Neural crest cell (in vitro differentiated cells): ENCODE measurements at places on chromosomes 6 and 20. TPM values are rescaled to one million over a fixed set of nuclear protein-coding genes. Genes with fewer than 3 reads are reported as not detected.

GRCh38 chr6:20411953-20412681 lies 10.4 kb downstream of the E2F3 start:
- no peak for DNase-seq
- no peak overlapping the region for H3K4me3 ChIP-seq
- H3K36me3 ChIP-seq, result peaks cover 3% of the 10 kb centered on the region

GRCh38 chr6:23994013-23994412 lies 132.0 kb upstream of the NRSN1 start:
- DNase-seq, result no peak
- H3K4me3 ChIP-seq, result no peak overlapping the region
- no peak overlapping the region for H3K27ac ChIP-seq

GRCh38 chr6:22294301-22294700 lies 2.5 kb downstream of the PRL start:
- no peak for DNase-seq
- no peaks in the 10 kb centered on the region for H3K4me1 ChIP-seq
- peaks cover 2% of the 10 kb centered on the region for H3K36me3 ChIP-seq
- H3K27ac ChIP-seq, result no peak overlapping the region

Gene NMBR
- 0.35 TPM in 1 of 2 replicates, not detected in the other for total RNA-seq

- no peak overlapping the region for H3K4me3 ChIP-seq
- H3K27me3 ChIP-seq, result no peaks in the 10 kb centered on the region
- no peak overlapping the region for H3K27ac ChIP-seq
- peaks cover 8% of the 10 kb centered on the region for H3K4me1 ChIP-seq
Observed at GRCh38 chr20:11011653-11012052, 337.9 kb upstream of the JAG1 start.

DNA sequence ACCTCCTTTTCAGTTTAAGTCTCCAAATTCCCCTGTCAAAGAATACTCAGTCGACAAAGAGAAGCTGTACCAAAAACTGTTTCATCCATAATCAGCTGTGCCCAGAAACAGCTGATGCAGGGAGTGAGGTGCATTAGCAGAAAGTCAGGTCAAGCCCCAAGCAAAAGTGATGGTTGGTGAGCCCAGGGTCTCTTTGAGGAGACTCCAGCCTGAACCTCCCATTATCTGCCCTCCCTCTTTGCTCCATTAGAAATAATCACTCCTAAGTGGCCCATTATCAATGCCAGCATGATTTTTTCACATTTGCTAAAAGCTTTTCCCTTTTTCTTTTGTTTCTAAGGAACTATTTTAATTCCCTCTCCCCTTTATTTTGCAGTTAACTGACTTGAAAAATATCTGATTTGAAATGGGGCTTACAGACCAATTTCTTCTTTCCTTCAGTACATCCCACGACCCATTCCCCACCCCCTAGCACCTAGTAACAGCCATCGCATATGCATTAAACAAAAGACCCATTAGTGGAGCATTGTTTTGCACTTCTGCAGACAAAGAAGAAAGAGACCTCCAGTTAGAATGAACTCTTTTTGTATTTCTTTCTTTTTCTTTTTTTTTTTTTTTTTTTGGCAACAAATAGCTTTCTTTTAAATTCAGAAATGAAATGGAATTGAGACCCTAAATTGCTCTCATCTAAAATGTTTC lies 257.0 kb downstream of the GRIK2 start:
- H3K27me3 ChIP-seq, result no peaks in the 10 kb centered on the region
- H3K4me3 ChIP-seq, result no peak overlapping the region
- DNase-seq, result no peak
- no peaks in the 10 kb centered on the region for H3K36me3 ChIP-seq
- no peaks in the 10 kb centered on the region for H3K4me1 ChIP-seq
- no peak overlapping the region for H3K27ac ChIP-seq

DNA sequence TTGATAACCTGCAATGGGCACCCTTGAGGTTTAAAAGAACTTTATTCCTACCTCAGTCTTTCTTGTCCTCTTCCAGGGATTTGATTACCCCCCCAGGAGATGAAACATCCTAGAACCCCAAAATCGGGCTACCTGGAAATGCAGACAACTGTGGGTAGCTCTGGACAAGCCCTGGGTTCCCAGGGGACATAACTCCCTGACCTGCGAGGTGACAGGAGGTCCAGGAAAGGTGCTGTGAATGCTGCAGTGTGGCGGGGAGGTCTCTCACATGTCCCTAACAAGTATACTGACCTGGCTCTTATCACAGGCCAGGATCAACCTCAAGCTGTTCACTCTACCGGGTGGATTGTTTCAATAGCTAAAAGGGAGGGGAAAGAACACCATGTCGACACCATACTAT lies 11.6 kb downstream of the JAG1 start:
- DNase-seq, result no peak
- H3K4me1 ChIP-seq, result peaks cover 65% of the 10 kb centered on the region
- no peaks in the 10 kb centered on the region for H3K27me3 ChIP-seq
- no peak overlapping the region for H3K27ac ChIP-seq
- peaks cover 47% of the 10 kb centered on the region for H3K36me3 ChIP-seq

Gene MYH7B
- 0.55 and 0.77 TPM in 2 replicates for total RNA-seq

DNA sequence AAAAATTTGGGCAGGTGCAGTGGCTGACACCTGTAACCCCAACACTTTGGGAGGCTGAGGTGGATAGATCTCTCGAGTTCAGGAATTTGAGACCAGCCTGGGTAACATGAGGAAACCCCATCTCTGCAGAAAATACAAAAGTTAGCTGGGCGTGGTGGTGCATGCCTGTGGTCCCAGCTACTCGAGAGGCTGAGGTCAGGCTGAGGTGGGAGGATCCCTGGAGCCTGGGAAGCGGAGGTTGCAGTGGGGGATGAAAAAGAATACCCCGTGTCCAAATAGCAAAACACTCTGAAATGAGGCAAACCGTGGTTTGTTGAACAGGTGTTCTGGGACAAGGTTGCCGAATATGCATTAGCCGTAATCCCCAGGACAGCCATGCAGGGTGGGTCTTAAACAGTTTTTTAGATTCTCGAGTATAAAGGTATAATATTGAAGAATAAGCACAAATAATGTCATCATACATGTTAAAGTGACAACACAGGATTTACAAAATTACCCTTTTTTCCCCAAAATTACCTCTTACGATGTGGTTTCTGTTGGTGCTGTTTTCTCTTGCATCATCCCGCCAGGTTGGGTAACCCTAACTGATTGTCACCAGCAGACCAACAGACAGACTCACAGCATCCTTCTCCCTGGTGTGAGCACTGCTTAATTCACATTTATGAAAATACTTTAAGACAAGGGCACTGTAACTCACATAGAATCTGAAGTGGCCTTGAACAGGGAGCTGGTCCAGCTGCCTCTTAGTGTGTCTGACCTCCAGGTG lies 9.1 kb downstream of the DNAJC5 start:
- DNase-seq, result no peak
- H3K27me3 ChIP-seq, result no peaks in the 10 kb centered on the region
- no peak overlapping the region for H3K27ac ChIP-seq
- peaks cover 10% of the 10 kb centered on the region for H3K4me1 ChIP-seq

Gene KCNQ5
- 1.2 and 1.5 TPM in 2 replicates for total RNA-seq

GRCh38 chr6:79719248-79719960 lies 88.3 kb downstream of the SH3BGRL2 start:
- DNase-seq, result no peak
- H3K27ac ChIP-seq, result no peak overlapping the region
- H3K36me3 ChIP-seq, result no peaks in the 10 kb centered on the region
- H3K4me3 ChIP-seq, result no peak overlapping the region

Gene EPPIN
- total RNA-seq, result not detected in 2 replicates

DNA sequence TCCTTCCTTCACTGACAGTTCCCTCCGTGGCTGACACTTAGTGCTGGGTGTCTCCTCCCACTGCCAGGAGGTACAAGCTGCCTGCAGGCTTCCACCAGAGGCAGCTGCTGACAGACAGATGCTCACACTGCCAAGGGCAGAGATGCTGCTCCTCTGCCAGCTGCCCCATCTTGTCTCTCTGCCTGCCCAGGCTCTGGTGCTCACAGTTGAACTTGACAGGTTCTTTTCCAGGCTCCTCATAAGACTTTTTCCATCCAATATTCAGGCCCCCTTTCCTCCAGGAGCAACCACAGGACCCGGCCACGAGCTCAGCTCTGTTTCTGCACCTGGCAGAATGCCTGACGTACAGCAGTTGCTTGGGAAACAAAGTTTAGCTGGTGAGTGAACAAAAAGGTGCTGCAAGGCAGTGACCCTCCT lies 79.8 kb downstream of the PSMB1 start:
- H3K4me1 ChIP-seq, result no peaks in the 10 kb centered on the region
- no peaks in the 10 kb centered on the region for H3K36me3 ChIP-seq
- no peaks in the 10 kb centered on the region for H3K27me3 ChIP-seq
- no peak for DNase-seq
- no peak overlapping the region for H3K27ac ChIP-seq

DNA sequence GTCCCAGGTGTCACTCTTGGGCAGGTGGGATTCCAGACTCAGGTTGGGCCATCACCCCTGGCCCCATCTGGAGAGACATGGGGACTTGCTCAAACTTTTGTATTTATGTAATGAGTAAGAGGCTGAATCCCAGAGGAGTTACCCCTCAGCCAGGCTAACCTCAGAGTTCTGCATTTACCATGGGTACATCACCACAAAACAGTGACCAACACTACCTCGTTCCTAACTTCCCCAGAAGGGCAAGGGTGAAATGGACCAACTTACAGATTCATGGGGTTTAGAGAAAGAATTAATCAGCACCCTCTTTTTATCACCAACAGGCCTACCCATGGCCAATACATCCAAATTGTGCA lies 259.9 kb upstream of the MARCKS start:
- H3K27ac ChIP-seq, result peak overlapping the region; percentile 78
- DNase-seq, result no peak
- no peak overlapping the region for H3K4me3 ChIP-seq
- no peaks in the 10 kb centered on the region for H3K27me3 ChIP-seq
- no peaks in the 10 kb centered on the region for H3K36me3 ChIP-seq

GRCh38 chr20:40753472-40753871 lies 64.4 kb upstream of the MAFB start:
- DNase-seq, result no peak
- no peak overlapping the region for H3K4me3 ChIP-seq
- no peaks in the 10 kb centered on the region for H3K4me1 ChIP-seq
- H3K27me3 ChIP-seq, result peaks cover 4% of the 10 kb centered on the region
- H3K27ac ChIP-seq, result no peak overlapping the region
- no peaks in the 10 kb centered on the region for H3K36me3 ChIP-seq

DNA sequence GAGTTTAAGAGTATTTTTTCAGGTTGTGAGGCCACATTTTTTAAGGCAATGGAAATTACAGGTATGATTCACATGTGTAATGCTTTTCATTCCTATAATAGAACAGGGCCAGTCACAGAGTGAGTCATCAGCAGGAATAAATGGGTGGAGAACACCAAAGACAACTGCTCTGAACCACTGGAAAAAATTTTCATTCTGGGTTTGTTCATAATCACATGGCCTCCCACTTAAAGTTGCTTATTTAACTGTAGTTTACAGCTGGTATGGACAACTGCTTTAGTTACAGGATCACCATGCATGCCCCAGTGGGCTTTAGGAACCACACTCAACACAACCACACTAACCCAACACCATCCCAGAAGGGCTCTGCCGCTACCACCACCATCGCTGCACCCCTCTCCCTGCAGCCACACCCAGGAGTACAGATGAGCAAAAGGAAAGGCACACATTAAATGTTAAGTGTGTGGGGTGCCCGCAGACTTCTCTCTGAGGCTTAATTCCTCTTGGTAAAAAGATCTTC lies 107.0 kb upstream of the DST start:
- no peaks in the 10 kb centered on the region for H3K27me3 ChIP-seq
- no peaks in the 10 kb centered on the region for H3K36me3 ChIP-seq
- no peak overlapping the region for H3K27ac ChIP-seq

Gene DDX43
- total RNA-seq, result not detected in 2 replicates
